Type B pancreatic cell (in vitro differentiated cells): ENCODE measurements at places on chromosomes 6 and 20.

DNA sequence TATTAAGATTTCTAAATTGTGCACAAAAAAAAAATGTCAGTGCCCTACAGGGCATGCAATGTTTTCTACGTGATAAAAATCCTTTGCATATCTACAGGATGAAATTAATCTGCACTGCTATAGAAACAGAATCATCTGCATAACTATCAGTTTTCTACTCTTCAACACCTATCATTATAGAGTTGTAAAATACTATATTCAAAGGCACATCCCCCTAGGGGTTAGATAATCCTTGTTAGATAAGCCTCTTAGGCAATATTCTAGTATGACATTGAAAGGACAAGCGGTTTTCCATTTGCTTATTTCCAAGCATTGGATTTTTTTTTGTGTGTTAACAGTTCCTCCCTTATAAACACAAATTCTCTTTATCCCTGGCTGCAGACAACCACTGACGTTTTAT lies 98.7 kb upstream of the LAMA2 start:
- peaks cover 3% of the 10 kb centered on the region for H3K27me3 ChIP-seq
- H3K4me1 ChIP-seq = no peaks in the 10 kb centered on the region
- H3K36me3 ChIP-seq = peaks cover 6% of the 10 kb centered on the region
- no peak for DNase-seq
- no peak overlapping the region for H3K4me3 ChIP-seq

GRCh38 chr6:36929607-36930006 lies 24.9 kb upstream of the PI16 start:
- peaks cover 1% of the 10 kb centered on the region for H3K36me3 ChIP-seq
- H3K4me3 ChIP-seq = peak overlapping the region; percentile 15
- H3K4me1 ChIP-seq = peaks cover 21% of the 10 kb centered on the region
- no peaks in the 10 kb centered on the region for H3K27me3 ChIP-seq
- peak overlapping the region; percentile 8 for H3K27ac ChIP-seq

DNA sequence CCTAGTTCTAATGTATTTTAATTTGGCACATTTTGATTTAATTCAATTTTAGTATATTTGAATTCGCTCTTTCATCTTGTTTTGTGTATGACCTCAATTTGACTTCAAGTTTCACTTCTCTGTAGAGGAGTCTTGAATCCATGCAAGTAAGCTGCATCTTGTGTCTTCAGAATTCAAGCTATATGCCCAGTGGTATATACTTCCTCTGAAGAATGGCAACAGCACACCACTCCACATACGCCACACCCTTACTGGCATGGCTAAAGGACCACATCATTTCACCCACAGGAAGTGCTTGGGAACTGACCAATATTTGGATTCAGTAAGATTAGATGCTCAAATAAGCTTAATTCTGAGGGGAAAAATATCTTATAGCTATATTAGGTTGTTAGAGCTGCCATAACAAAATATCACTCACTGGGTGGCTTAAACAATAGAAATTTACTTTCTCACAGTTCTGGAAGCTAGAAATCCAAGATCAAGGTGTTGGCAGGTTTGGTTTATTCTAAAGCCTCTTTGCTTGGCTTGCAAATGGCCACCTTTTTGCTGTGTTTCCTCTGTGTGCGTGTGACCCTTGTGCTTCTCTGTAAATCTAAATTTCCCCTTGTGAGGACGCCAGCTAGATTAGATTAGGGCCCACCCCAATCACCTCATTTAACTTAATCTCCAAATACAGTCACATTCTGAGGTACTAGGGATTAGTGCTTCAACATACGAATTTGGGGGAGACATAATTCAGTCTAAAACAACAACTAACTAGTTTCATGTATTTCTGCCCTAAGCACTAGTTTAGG lies 2.8 kb upstream of the ASF1A start:
- peaks cover 37% of the 10 kb centered on the region for H3K4me1 ChIP-seq
- no peak overlapping the region for H3K27ac ChIP-seq
- peaks cover 4% of the 10 kb centered on the region for H3K36me3 ChIP-seq
- H3K4me3 ChIP-seq = no peak overlapping the region

GRCh38 chr20:37297066-37297736 lies 7.7 kb downstream of the MANBAL start:
- H3K4me3 ChIP-seq = no peak overlapping the region
- H3K27me3 ChIP-seq = no peaks in the 10 kb centered on the region
- peaks cover 35% of the 10 kb centered on the region for H3K4me1 ChIP-seq
- no peak for DNase-seq
- H3K36me3 ChIP-seq = peaks cover 47% of the 10 kb centered on the region
- no peak overlapping the region for H3K27ac ChIP-seq

GRCh38 chr6:53528107-53528506 lies 16.8 kb downstream of the GCLC start:
- no peak overlapping the region for H3K4me3 ChIP-seq
- no peaks in the 10 kb centered on the region for H3K36me3 ChIP-seq
- H3K4me1 ChIP-seq = peaks cover 79% of the 10 kb centered on the region
- DNase-seq = no peak
- H3K27ac ChIP-seq = peak overlapping the region; percentile 32
- no peaks in the 10 kb centered on the region for H3K27me3 ChIP-seq

DNA sequence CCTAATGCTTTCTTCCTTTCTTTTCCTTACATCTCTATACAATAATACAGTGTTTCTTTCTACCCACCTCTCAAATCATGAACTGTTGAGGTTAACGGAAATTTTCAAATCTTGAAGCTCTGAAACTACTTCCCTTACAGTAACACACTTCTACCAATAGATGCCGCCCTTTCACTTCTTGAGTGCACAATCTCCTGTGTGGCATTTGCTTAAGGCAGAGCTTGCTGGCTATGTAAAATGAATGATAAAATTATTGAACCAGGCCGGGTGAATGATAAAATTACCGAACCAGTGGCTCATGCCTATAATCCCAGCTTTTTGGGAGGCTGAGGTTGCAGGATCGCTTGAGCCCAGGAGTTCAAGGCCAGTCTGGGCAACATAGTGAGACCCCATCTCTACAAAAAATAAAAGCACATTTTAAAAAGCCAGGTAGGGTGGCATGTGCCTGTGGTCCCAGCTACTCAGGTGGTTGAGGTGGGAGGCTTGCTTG lies 56.8 kb downstream of the KCNS1 start:
- no peak for DNase-seq
- no peaks in the 10 kb centered on the region for H3K27me3 ChIP-seq
- peaks cover 23% of the 10 kb centered on the region for H3K4me1 ChIP-seq

GRCh38 chr20:7841971-7842310 lies 98.3 kb downstream of the HAO1 start:
- H3K4me3 ChIP-seq = no peak overlapping the region
- DNase-seq = no peak
- H3K36me3 ChIP-seq = no peaks in the 10 kb centered on the region
- peaks cover 11% of the 10 kb centered on the region for H3K27me3 ChIP-seq

DNA sequence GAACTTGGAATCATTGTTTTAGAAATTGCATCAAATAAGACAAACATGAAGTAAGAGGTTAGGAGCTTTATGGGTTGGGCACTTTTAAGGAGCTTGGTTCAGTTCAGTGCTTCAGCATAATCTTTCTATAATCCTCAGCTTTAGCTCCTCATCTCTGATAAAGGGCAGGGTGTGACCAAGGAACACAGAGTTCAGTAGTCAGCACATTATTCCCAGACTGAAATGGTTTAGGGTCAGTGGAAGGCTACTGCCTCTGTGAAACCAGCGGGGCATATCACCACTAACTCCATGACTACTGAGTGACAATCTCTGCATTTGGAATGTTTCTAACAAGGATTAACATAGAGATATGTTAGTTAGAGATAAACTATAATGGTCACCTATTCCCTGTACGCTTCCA lies 36.9 kb downstream of the CRYBG1 start:
- DNase-seq = no peak
- no peak overlapping the region for H3K27ac ChIP-seq
- no peak overlapping the region for H3K4me3 ChIP-seq
- no peaks in the 10 kb centered on the region for H3K36me3 ChIP-seq
- no peaks in the 10 kb centered on the region for H3K4me1 ChIP-seq
- no peaks in the 10 kb centered on the region for H3K27me3 ChIP-seq

DNA sequence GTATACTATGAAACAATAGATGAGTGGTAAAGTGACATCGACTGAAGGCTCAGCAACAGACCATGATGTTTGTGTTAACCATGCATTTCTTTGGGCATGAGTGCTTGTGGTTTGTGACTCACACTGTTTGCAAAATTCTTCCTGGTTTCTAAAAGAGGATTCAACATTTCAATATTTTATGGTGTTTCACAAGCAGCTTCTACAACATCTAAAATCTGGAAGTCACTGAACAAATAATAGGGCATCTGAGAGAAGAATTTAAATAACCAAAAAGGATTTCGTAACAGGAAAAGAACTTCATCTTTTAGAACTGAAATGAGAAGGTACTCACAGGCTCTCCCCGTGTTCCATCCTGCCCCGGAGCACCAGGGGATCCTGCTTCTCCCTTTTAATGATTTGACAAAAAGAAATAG lies 146.2 kb downstream of the COL21A1 start:
- no peak for DNase-seq
- H3K27me3 ChIP-seq = no peaks in the 10 kb centered on the region
- no peak overlapping the region for H3K4me3 ChIP-seq
- no peak overlapping the region for H3K27ac ChIP-seq
- H3K36me3 ChIP-seq = peaks cover 4% of the 10 kb centered on the region
- H3K4me1 ChIP-seq = peaks cover 4% of the 10 kb centered on the region

GRCh38 chr6:44858998-44859397 lies 469.1 kb upstream of the RUNX2 start:
- H3K36me3 ChIP-seq = peaks cover 4% of the 10 kb centered on the region
- peaks cover 24% of the 10 kb centered on the region for H3K4me1 ChIP-seq
- no peak overlapping the region for H3K4me3 ChIP-seq
- no peak overlapping the region for H3K27ac ChIP-seq
- no peak for DNase-seq

- H3K36me3 ChIP-seq = no peaks in the 10 kb centered on the region
- H3K27me3 ChIP-seq = peaks cover 3% of the 10 kb centered on the region
- H3K4me3 ChIP-seq = no peak overlapping the region
These were observed 638.5 kb downstream of the COL12A1 start for GRCh38 chr6:74567281-74567922.

- DNase-seq = no peak
- peaks cover 86% of the 10 kb centered on the region for H3K27me3 ChIP-seq
- peaks cover 11% of the 10 kb centered on the region for H3K4me1 ChIP-seq
- H3K27ac ChIP-seq = peak overlapping the region; percentile 49
- peak overlapping the region; percentile 93 for H3K4me3 ChIP-seq
These were observed 24.9 kb upstream of the MAP3K7 start for GRCh38 chr6:90611543-90612312.

DNA sequence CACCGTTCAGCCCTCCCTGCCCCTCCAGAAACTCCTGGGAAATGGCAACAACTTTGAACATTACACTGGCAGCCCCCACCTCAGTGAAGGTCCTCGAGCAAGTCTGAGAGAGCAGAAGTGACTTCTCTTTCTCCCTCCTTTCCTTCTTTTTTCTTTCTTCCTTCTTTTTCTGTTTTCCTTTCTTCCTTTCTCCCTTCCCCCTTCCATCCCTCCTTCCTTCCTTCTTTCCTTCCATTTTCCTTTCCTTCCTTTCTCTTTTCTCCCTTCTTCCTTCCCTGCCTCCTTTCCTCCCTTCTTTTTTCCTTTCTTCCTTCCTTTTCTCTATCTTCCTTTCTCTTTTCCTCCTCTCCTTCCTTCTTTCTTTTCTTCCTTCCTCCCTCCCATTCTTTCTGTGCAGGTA lies 162.7 kb downstream of the UNC5CL start:
- H3K4me3 ChIP-seq = no peak overlapping the region
- DNase-seq = no peak
- H3K4me1 ChIP-seq = peaks cover 39% of the 10 kb centered on the region
- no peak overlapping the region for H3K27ac ChIP-seq

DNA sequence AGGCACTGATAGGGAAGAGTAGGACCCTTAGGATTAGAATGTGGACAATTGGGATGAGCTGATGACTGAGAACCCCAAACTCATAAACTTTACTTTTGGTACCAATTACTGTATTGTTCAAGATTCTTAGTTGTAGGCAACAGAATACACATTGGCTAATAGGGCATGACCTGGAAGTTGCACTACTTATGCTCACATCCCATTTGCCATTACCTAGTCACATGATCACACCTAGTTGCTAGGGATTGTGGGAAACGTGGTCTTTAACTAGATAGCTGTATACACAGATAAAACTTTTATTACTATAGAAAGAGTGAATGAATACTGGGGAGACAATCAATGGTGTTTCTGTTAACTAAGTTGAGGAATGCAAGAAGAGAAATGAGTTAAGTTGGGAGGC lies 113.4 kb upstream of the AKIRIN2 start:
- H3K27me3 ChIP-seq = no peaks in the 10 kb centered on the region
- no peak for DNase-seq
- no peaks in the 10 kb centered on the region for H3K36me3 ChIP-seq
- H3K4me3 ChIP-seq = no peak overlapping the region

DNA sequence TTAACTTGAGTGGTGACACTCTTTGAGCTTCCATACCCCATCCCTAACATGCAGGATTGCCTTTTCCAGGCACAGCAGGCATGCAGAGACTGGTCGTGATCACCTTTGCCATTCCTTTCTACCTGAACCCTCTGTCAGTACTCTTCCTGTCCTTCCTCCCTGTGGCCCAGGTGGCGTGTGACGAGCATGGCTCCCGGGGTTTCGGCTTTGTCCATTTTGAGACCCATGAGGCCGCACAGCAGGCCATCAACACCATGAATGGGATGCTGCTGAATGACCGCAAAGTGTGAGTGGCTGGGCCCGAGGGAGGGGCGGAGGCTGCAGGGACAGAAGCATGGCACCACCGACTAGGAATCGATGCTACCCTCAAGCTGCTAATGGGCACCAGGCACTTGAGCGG lies 6.7 kb downstream of the PABPC1L start:
- DNase-seq = no peak
- H3K36me3 ChIP-seq = peaks cover 13% of the 10 kb centered on the region
- no peak overlapping the region for H3K27ac ChIP-seq
- no peak overlapping the region for H3K4me3 ChIP-seq
- H3K4me1 ChIP-seq = peaks cover 10% of the 10 kb centered on the region

- no peak overlapping the region for H3K4me3 ChIP-seq
- H3K27ac ChIP-seq = no peak overlapping the region
- no peaks in the 10 kb centered on the region for H3K4me1 ChIP-seq
- no peak for DNase-seq
- H3K27me3 ChIP-seq = no peaks in the 10 kb centered on the region
These were observed 14.5 kb downstream of the BRPF3 start for GRCh38 chr6:36210886-36211595.

GRCh38 chr6:10014557-10014956 lies 400.3 kb downstream of the TFAP2A start:
- H3K4me1 ChIP-seq = no peaks in the 10 kb centered on the region
- H3K36me3 ChIP-seq = peaks cover 4% of the 10 kb centered on the region
- no peak overlapping the region for H3K27ac ChIP-seq

GRCh38 chr6:47109281-47109680 lies 67.1 kb upstream of the ADGRF1 start:
- H3K4me1 ChIP-seq = peaks cover 39% of the 10 kb centered on the region
- no peak overlapping the region for H3K27ac ChIP-seq
- no peak overlapping the region for H3K4me3 ChIP-seq
- no peak for DNase-seq
- no peaks in the 10 kb centered on the region for H3K27me3 ChIP-seq

DNA sequence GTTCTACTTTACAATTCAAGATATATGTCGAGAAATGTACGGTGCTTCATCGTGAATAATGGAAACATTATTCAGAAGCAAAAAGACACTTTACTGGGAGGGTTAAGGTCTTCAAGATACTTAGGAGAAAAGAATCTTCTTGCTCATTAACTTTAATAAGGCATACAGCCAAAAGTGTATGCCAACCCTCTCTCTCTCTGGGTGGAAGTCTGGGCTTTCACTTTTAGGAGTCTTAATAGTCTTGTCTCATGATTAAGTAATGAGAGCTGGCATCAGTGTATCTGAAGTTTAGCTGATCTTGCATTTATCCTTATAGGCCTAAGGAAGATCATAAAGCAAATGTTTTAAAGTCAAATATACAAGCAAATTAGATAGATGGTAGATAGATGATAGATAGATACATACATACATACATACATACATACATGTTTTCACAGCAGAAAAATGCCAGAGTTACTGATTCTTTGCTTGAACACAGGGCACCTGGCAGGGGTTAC lies 21.5 kb downstream of the OLIG3 start:
- peaks cover 48% of the 10 kb centered on the region for H3K27me3 ChIP-seq
- no peaks in the 10 kb centered on the region for H3K4me1 ChIP-seq
- no peaks in the 10 kb centered on the region for H3K36me3 ChIP-seq
- H3K4me3 ChIP-seq = no peak overlapping the region
